ENCODE measurements at places on chromosomes 7 and 10.

GRCh38 chr10:91296471-91296870 lies 76.0 kb downstream of the PCGF5 start:
- DNase-seq, result peak; percentile 56

DNA sequence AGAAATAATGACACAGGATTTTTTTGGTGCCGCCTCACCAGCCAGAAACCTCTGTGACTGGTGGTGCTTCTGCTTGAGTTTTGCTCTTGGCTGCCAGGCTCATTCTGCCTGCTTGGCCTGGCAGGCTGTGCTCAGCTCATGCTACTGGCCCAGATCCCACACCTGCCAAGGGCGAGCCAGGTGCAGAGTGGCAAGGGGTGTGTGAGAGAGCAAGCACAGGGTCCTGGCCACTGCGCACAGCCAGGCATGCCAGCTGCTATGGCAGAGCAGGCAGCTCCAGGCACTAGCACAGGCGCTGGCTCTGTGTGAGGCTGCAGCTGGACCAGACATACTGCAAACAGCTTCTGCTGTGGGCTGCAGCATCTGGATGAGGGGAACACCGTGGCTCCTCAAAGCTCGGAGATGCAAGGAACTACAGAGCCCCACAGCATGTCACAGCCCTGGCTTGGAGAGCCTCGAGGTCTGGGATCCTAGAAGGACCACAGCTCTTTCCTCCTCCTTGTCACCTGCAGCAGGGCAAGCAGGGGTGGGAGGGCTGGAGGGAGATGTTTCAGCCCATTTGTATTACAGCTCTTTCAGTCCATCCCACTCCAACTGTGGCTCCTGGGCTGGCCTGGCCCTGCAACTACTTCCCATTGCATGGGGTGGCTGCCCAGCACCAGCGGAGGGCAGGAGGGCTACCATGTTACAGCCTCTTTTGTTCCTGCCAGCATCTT lies 313.4 kb upstream of the SEMA3C start:
- no peak for DNase-seq

DNA sequence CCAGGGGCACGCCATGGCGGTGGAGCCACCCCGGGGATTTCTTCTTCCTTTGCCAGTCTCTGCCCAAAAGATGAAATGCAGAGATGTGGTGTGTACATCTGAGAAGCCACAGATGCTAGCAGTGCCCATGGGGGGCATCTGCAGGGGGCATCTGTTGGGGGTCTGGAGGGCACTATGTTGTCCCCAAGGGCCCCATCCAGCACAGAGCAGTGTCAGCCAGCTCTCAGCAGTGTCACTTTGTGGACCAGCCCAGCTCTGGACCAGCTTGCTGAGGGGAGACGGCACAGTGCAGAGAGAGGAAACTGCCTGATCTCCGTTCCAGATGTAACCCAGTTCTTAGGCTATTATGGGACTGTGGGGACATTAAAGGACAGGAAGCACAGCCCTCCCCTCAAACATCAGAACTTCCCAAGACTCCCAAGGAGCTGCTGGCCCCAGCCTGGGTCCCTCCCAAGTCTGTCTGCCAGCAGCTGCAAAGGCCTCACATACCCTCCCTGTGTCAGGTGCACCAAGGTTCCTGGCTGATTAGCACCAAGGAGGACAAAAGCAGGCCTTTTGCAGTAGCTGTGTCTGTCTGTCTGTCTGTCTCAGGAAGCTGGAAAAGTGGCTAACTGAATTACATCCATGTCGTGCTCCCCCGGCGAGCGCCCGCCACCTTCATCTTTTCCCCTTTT lies 536.5 kb downstream of the PTPRN2 start:
- DNase-seq, result no peak

- no peak for DNase-seq
Measured at GRCh38 chr7:52518869-52519268, 516.6 kb upstream of the POM121L12 start.

- peak; percentile 10 for DNase-seq
Measured at GRCh38 chr7:91633013-91633441, 247.5 kb downstream of the MTERF1 start.

- DNase-seq, result peak; percentile 85
Measured at GRCh38 chr7:131066635-131067034, 261.0 kb upstream of the MKLN1 start.

- peak; percentile 55 for DNase-seq
Measured at GRCh38 chr10:117373823-117374505, 1.3 kb downstream of the PDZD8 start.

DNA sequence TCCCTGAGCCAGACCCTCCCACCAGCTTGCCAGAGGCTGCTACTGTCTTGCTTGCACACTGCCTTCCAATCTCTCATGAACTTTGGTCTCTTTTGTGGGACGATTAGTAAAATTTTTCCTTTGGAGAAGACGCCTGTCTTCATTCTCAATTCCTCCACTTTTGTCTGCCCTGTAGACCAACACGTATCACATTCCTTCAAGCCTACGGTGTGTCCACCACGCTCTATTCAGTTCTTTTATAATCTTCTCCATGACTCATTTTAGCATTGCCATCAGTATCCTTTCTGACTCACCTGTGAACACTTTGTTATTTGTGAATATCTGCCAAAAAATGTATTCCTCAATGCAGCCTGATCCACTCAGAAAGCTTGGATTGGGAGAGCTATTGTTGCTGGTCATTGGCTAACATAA lies 1.4 kb downstream of the GIMAP5 start:
- DNase-seq, result no peak

- no peak for DNase-seq
Measured at GRCh38 chr7:127353897-127354296, 38.6 kb downstream of the ZNF800 start.

DNA sequence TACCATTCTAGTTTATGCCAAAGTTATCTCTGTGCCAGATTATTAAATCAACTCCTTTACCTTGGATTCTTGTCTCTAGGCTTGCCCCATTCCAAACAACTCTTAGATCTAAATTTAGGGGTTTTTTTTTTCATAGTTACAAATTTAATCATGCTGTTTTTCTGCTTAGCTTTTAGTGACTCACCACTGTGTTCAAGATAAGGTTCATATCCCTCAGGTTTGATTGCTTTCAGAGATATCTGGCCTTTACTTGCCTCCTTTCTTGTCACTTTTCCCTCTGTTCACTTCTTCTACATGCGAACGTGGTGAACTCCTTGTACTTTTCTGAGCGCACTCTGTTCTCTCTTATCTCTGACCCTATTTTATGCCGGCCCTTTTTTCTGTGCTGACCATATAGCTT lies 78.2 kb downstream of the VPS50 start:
- peak; percentile 63 for DNase-seq

DNA sequence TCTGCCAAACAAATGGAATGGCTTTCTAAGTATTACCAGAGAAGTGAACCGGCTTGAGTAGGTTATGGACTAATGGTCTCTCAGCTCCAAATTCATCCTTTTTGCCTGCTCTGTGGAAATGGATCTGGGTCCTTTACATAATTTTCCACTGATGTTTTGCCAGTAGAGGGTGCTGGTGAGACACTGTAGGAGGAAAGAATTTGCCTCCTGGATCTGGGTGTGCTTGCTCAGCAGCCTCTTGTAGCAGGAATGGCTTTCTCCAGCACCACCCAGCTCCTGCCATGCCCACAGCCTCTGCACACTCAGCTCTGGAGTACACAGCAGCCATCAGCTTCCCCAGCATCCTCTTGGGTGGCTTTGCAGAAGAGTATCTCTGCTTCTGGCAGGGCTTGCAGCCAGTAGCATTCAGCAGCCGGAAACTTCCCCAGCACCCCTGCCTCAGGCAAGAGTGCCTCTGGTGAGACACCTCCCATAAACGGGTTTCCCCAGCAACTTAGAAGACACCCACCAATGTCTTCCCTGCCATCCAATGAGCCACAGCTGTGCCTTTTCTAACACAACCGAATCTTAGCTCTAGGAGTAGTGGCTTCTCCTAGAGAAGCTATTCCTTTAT lies 235.0 kb upstream of the PLPP4 start:
- peak; percentile 55 for DNase-seq

DNA sequence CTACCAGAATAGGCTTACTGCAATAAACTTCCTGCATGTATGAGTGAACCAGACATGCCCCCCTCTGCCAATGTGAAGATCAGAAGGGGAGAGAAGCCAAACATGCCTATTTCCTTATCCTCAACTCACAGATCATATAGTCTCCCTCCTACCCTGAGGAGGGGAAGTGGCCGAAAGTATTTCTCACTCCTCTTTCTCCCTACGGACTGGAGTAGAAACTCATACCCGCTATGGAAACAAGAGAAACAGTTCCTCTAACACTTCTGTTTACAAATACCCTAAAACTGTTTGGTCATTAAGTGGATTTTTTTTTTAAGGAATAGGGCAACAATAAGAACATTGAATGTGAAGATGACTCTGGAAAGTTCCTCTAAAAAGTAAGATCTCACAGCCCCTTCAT lies 31.4 kb downstream of the CCNJ start:
- no peak for DNase-seq

GRCh38 chr10:109773288-109774120 lies 149.8 kb downstream of the XPNPEP1 start:
- peak; percentile 45 for DNase-seq

- no peak for DNase-seq
Measured at GRCh38 chr7:45105588-45106188, 5.8 kb downstream of the TBRG4 start.

DNA sequence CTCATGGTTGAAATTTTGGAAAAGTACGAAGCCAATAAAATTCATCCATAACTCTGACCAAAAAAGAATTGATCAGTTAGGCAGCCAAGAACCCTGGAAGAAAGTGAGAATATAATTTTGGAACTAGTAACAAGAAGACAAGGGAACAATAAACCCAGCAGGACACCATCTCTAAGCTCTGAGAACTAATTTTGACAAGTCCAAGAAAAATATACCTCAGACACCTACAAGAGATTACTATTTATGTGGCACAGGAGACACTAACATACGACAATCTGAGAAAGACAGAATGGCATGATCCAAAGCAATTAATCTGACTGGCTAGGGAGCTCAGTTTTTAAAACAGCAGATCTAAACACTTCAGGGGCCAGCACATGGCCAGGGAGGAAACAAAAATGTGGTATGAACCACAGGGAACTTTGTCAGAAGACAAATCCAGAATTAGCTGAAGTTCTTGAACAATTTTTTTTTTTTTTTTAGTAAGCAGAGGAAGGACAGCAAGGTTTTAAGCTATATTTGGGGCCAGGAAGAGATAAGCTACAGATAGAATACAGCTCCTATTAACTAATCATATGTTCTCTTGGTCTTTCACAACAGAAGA lies 38.9 kb downstream of the PARD3 start:
- peak; percentile 43 for DNase-seq

GRCh38 chr10:117148284-117148683 lies 10.2 kb upstream of the VAX1 start:
- no peak for DNase-seq

GRCh38 chr10:77386838-77387237 lies 250.8 kb downstream of the KCNMA1 start:
- DNase-seq, result peak; percentile 74

DNA sequence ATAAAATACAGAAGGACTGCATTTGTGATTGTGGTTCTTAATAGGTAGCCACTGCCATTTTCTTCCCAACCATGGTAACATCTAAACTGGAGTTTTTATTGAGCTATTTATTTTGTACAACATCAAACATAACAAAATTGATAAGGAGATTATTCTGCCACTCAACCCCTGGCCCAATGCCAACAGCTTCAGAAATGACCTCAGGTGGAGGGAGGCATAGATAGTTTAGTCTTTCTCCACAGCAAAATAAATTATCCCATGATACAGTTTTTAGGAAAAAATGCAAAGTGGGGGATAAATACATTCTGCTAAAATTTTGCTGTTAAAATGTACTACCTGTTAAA lies 57.6 kb downstream of the LRRTM3 start:
- DNase-seq, result no peak

GRCh38 chr7:71198887-71199286 lies 66.9 kb downstream of the GALNT17 start:
- DNase-seq, result no peak

- peak; percentile 64 for DNase-seq
Measured at GRCh38 chr7:142516038-142516501, 233.2 kb upstream of the PRSS1 start.
